ENCODE measurements at places on chromosomes 3 and 15. TPM values are rescaled to one million over a fixed set of nuclear protein-coding genes. Genes with fewer than 3 reads are reported as not detected.

Gene PSTPIP1
- total RNA-seq: 0.60 TPM

Gene CTSH
- 84.1 TPM for total RNA-seq

Gene RBM5
- total RNA-seq: 68.9 TPM

Gene CORO2B
- total RNA-seq: 3.7 TPM

Gene GP9
- total RNA-seq: 0.53 TPM

Gene IL5RA
- not detected for total RNA-seq

Gene EOMES
- total RNA-seq: not detected

Gene REC114
- not detected for total RNA-seq

Gene P2RY13
- total RNA-seq: not detected

Gene PLCB2
- total RNA-seq: 2.2 TPM

Gene STAB1
- total RNA-seq: 149 TPM

Data from mammary microvascular endothelial cell (primary cell).